ENCODE measurements at places on chromosomes 7 and 10. TPM values are rescaled to one million over a fixed set of nuclear protein-coding genes. Genes with fewer than 3 reads are reported as not detected.

- no peak overlapping the region for H3K27ac ChIP-seq
- DNase-seq: peak; percentile 18
- no peaks in the 10 kb centered on the region for H3K4me1 ChIP-seq
- H3K27me3 ChIP-seq: peaks cover 13% of the 10 kb centered on the region
These were observed 104.5 kb downstream of the GRID1 start for GRCh38 chr10:86261941-86262687.

GRCh38 chr10:128078136-128078969 lies 47.9 kb downstream of the MKI67 start:
- H3K27ac ChIP-seq: no peak overlapping the region
- H3K4me1 ChIP-seq: peaks cover 9% of the 10 kb centered on the region

DNA sequence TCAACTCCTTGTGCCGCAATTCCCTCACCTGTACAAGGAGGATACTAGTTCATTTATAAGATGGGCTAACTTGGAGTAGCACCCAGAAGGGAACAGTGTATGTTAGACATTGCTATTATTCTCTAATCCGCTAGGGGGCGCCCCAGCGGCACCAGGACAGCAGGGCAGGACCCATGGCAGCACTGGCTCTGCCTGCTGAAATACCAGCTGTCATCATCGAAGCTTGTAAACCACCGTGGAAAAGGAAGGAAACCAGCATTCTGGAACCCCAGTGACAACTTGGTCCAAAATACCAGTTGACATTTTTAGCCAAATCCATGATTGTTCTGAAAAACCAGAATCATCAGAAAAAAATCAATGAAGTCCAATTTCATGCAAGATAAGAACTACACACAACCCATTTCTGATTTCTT lies 134.4 kb downstream of the ITGA8 start:
- no peaks in the 10 kb centered on the region for H3K36me3 ChIP-seq
- H3K4me1 ChIP-seq: no peaks in the 10 kb centered on the region
- H3K4me3 ChIP-seq: no peak overlapping the region
- H3K27me3 ChIP-seq: peaks cover 3% of the 10 kb centered on the region

DNA sequence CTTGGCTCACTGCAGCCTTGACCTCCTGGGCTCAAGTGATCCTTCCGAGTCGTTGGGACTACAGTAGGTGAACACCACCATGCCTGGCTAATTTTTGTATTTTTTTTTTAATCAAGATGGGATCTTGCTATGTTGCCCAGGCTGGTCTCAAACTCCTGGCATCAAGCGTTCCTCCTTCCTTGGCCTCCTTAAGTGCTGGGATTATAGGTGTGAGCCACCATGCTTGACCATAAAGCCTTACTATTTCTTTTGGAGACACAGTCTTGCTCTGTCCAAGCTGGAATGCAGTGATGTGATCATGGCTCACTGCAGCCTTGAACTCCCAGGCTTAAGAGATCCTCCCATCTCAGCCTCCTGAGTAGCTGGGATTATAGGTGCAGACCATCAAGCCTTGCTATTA lies 12.6 kb downstream of the TFAM start:
- H3K36me3 ChIP-seq: peaks cover 23% of the 10 kb centered on the region
- no peak for DNase-seq
- no peak overlapping the region for H3K27ac ChIP-seq
- no peak overlapping the region for H3K4me3 ChIP-seq

GRCh38 chr10:93378039-93378438 lies 104.1 kb downstream of the MYOF start:
- H3K4me3 ChIP-seq: no peak overlapping the region
- no peak for DNase-seq
- H3K4me1 ChIP-seq: peaks cover 27% of the 10 kb centered on the region
- no peak overlapping the region for H3K27ac ChIP-seq
- peaks cover 3% of the 10 kb centered on the region for H3K36me3 ChIP-seq

Gene FEZF1
- not detected for total RNA-seq

Gene AVPI1
- total RNA-seq: 0.58 TPM

Gene LRRC18
- total RNA-seq: not detected

All from activated CD4-positive, alpha-beta T cell treated with anti-CD3 and anti-CD28 coated beads, Interleukin-2, amount 10 ng/mL, durations not matched to agents 7 days and 5 days (primary cell).